CD4-positive, alpha-beta T cell treated with Interleukin-17A for 4 hours (primary cell): ENCODE measurements at places on chromosomes 1 and 21.

- DNase-seq: no peak
These were observed 36.2 kb downstream of the ACOT7 start for GRCh38 chr1:6357243-6357936.

DNA sequence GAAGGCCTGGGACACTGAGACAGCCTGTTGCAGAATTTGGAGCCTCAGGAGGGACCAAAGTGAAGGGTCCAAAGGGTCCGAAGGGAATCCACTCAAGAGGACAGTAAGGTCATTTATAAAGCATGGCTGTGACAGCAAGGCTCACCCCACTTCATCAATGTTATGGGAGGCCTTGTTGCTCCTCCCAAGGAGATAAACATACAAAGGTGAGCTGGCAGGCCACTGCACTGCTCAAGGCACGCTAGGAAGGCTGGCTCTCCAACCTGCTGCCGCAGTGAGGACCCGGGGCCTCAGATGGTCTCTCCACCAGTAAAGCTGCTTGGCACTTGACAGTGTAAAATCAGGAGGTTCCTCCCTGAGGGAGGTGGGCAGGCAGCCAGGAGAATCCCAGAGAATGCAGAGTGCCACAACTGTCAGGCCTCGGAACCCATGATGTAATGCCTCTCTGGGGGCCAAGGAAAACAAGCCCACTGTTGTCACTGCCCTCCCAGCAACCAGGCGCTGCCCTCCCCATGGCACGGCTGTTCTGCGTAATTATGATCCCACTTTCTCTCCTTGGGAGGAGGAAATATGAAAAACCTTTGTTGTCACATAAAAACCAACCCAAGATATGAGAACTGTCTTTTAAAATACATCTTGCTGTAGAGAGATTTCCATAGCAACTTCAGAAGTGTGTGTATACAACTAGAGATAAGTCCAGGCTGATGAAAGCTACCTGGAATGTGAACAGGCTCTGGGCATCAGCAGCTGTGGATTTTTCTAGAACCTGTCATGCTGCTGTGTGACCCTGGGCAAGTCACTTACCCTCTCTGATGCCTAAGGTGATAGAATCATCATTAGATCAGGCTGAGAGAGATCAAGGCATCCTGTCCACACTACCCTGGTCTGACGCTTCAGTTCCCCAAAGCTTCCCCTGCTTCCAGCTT is 102.5 kb downstream of the KCNN3 start:
- DNase-seq: no peak

DNA sequence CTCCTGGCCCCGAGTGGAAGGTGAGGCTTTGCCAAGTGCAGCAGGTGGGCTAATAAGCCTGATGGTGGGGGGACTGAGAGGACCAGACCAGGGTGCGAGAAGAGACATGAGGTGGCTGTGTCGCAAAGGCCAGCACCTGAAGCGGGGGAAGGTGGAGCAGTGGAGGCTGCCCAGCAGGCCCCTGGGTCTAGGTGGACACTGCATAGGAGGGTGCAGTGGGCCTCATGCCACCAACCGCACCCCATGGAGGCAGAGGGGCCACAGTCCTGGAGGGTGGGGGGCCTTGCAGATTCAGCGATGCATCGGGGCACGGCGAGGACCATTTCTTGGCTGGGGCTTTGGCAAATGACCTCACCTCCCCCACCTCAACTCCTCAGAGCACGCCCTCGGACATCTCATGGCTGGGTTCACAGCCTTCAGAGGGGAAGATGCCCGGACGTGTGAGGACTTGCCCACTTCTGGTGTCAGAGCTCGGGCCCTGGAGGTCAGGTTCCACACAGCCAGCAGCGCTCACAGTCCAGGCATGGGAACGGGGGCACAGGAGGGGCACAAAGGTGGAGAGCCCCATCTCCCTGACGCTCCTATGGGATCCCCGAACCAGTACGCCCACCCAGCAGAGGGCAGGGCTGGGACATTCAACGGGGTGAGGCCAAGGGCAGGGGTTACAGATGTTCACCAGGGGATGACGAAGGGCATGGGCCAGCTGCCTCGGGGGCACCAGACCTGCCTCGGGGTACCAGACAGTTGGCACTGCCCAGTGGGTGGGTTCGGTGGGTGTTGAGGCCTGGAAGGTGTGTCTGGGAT is 35.4 kb downstream of the UBE2G2 start:
- DNase-seq: no peak

DNA sequence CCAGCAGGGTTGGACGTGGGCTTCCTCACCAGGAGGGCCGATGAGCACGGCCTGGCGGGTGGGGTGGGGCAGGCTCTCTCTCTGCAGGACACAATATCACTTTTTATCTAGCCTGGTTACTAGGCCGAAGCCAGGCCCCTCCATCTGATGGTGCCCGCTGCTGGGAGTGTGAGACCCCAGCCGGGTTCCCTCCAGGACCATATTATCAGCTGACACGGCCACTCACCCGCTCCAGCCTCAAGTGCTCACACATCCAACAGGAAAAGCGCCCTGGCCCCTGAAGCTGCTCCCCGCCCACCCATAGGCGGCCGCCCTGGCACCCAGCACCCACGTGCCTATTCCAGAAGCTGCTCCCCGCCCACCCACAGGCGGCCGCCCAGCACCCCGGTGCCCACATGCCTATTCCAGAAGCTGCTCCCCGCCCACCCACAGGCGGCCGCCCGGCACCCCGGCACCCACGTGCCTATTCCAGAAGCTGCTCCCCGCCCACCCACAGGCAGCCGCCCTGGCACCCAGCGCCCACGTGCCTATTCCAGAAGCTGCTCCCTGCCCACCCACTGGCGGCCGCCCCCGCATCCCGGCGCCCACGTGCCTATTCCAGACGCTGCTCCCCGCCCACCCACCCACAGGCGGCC is 5.0 kb downstream of the SLC19A1 start:
- DNase-seq: no peak

GRCh38 chr1:19625291-19625937 is 18.7 kb upstream of the NBL1 start:
- DNase-seq: no peak

DNA sequence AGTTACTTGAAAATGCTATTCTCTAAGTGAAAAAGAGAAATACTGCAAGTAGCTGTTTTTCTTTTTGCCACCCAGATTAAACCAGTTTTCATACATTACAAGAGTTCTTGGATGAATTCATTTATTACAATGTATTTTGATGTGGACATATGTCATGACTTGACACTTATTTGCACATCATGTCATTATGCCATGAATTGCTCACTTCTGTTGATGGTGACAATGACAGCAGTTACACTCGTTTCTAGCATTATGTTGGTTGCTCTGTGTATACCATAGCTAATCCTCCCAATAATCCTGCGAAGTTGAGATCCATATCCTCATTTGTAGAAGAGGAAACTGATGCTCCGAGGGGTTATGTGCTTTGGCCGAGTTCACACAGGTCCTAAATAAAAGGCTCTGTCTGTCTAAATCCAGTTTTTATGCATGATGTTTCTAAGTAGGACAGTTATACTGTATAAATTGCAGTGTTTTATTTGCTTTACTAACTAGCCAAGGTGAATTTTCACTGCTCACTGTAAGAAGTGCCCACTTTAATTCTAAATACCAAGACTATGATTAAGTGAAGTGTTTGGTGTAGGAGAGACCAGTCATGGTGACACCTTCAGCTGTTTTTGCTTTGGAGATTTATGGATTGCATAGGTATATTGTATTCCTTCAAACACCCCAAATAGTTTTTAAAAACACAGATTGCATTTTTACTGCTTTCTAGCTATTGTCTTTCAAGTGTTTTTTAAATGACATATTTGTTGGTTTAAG is 56.7 kb downstream of the PRDM2 start:
- DNase-seq: no peak

DNA sequence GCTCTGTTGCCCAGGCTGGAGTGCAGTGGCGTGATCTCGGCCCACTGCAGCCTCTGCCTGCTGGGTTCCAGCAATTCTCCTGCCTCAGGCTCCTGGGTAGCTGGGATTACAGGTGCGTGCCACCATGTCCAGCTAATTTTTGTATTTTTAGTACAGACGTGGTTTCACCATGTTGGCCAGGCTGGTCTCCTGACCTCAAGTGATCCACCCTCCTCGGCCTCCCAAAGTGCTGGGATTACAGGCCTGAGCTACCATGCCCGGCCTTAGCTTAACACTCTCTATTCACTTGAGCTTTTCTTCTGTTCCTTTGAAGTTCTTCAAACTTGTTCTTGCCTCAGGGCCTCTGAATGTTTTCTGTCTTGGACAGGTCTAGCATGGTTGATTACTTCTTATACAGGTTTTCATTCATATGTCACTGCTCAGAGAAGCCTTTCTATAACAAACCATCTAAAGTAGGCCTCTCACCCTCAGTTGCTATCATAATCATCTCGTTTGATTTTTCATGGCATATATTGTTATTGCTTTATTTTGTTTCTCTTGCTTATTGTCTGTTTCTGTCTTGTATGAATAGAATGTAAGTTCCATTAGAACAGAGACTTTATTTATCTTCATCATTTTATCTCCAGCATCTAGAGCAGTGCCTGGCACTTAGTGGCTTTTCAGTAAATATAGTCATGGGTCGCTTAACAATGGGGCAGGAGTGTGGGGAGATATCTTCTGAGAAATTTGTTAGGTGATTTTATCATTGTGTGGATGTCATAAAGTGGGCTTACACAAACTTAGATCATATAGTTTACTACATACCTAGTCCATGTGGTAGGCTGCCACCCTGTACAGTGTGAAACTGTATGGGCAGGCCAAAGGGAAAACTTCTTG is 12.1 kb downstream of the OSBPL9 start:
- DNase-seq: no peak

- DNase-seq: no peak
These were observed 34.5 kb downstream of the EPS15 start for GRCh38 chr1:51484591-51484990.

GRCh38 chr1:175364424-175365076 is 172.0 kb upstream of the KIAA0040 start:
- DNase-seq: no peak

GRCh38 chr1:19645411-19646251 is 1.5 kb downstream of the NBL1 start:
- no peak for DNase-seq

DNA sequence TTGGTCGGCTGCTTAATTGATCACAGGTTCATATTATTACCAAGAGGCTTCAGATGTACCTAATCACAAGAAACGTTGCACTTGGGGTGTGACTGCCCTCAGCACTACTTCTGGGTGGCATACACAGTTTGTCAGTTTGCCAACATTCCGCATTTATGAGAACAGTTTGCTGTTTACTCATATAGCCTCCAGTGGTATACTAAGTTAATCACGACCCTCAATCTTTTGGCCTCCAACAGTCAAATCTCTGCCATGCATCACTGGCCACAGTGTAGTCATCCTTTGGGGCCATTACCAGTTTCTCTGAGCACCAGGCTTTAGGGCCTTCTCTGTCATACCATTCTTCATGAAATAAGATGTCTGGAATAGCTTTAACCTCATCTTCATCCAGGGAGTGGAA is 62.8 kb upstream of the BCL9 start:
- no peak for DNase-seq

GRCh38 chr21:44575307-44576024 is 1.9 kb downstream of the KRTAP10-4 start:
- no peak for DNase-seq
